ENCODE measurements at places on chromosomes 6 and 20.

DNA sequence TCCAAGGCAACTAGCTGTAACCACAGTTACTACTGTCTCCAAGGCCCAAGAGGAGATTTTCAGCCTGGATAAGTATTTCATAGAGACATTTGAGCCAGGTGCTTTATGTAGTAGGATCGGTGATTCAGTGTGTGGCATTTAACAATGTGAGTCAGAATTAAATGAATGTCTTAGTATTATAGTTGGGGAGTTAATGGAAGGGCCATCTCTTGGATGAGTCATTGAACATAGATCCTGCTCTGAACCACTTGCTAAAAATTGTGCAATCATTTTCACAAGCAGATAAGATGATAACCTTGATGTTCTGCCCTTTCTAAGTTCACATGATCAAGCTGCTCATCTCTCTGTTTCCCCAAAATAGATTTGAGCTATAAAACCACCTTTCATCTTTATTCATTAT, 668.9 kb upstream of the CITED2 start:
- no peak for DNase-seq

DNA sequence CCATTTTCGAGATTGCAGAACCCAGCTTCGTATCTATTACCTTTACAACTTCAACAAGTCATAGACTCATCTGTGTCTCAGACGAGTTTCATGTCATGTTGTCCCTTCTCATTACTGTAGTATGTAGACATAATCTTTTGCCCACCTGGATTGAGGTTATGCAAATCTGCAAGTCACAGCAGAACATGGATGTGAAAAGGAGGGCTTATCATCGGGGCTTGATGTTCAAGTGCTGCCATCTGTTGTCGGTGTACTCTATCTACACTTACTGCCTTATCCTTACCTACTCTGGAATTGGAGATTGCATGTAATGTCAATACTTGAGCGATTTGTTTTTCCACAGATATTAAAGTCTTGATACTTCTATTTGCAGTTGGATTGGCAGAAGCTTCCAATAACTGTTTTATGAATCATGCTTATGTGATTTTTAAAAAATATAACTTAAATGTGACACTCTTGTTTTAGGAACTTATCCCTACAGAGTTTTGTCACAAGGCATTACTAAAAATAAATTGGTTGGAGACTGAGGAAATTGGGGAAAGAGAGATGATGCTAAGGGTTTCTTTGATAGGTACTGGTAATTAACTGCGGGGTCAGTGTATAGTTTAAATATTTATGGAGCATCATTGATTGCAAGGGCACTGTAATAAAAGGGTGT, 3.0 kb upstream of the GOPC start:
- DNase-seq, result no peak

DNA sequence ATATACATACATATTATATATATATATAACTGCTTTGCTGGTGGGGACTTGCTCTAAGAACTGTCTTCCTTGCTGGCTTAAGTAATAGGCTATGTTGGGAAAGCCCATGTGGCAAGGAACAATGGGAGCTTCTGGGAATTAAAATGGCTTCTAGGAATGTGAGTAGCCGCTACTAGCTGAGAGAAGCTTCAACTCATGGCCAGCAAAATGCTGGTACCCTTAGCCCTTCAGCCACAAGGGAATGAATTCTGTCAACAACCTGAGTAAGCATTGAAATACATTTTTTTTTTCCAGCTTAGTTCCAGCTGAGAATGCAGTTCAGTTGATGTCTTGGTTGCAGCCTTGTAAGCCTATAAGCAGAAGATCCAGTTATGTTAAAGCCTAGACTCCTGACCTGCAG, 911.7 kb upstream of the MAP3K7 start:
- DNase-seq, result no peak

DNA sequence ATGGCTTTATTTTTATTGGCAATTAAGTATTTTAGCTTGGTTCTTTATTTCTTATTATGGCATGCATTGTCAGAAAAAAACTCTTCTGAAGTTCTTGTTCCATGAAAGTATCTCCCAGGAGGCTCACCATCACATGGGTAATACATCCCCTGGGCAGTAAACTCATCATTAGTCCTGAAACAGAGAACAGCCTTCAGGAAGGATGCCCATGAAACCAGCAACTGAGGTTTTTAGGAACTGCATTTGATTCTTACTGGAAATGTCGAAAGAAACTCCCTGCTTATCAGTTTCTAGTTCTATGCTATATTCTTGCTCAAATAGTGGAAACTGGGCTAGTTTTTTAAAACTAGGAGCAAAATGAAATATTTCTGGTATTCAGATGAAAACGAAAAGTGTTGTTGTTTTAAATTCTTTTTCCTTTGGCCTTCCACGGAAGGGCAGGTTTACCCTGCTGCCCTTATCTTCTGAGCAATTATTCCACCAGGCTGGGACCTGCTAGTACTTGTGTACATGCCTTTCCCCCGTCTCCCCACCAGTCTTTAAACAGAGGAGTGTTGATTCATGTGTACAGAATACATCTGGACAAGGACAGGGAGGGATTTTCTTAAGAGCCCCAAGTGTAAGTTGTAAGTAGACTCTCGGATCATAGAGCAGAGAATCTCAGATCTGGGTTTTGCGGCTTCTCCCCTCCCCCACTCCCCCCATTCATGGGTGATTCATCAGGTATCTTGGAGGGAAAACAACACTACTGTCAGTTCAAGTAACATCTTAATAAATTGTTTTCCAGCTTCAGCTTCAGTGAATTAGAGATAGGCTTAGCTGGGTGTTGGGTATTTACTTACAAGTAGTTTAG, 81.5 kb downstream of the RTN4IP1 start:
- no peak for DNase-seq

GRCh38 chr20:47576516-47577033, 74.9 kb downstream of the NCOA3 start:
- DNase-seq, result no peak

GRCh38 chr6:10276660-10277287, 138.1 kb downstream of the TFAP2A start:
- no peak for DNase-seq

DNA sequence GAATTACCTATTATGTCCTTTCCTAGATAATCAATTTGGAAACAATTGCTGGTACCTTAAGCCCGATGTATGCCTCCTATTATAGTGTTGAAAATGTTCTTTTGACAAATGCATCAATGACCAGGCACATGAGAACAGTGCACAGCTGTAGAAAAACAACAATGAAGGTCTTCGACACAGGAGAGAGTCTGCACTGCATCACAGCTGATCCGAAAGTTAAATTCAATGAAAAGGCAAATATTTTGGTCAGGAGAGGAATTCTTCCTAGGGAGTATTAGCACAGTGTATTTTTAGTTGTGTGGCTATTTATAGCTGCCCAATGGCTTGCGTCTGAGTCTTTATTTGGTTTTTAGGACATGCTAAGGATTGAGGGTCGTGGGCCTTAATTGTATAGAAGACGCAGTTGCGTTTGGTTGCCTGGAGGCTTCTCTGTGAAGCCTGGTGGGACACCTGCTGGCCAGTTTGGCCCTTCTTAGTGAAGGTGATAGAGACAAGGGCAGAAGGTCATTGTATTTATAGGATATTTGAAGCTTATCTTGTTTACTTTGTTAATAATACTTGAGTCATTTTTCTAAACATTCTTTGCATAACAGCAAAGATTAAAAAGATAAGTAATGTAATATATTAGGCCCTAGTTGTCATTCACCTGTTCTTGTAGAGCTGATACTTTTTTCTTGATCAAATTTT, 72.3 kb downstream of the CDYL start:
- DNase-seq, result no peak

DNA sequence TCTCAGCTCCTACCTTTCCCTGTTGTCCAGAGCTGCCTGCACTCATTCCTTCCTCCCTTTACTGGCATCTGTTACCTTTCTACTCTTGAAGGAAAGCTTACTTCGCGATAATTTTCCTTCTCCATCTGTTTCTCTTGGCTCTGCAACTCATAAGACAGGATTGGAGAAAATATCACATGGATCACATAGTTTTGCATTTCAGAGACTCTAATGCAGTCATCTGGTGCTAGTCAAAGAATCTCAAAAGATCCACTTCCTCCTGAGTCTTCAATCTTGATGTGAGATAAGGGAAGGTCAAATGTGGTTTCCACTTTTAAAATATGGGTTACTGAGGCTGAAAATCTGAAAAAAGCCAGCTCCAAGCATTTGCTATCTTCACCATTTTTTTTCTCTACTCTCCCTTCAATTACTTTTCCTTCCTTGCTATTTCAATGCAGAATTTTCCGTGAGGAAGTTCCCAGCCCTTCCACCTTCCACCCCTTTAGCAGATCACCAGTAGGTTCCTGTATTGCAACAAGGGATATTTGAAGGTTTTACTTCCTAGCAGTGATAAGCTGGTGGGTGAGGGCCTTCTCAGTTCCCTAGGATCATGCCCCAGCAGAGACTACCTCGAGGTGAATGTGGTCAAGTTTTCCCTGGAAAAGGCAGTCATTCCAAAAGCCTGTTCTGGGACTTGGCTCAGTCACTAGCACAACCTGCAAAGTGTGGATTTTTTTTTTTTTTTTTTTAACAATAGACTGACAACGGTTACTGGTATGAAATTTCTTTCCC, 62.8 kb upstream of the LRRC1 start:
- no peak for DNase-seq

All from activated naive CD4-positive, alpha-beta T cell (primary cell).